ENCODE measurements at places on chromosomes 2 and 18.

DNA sequence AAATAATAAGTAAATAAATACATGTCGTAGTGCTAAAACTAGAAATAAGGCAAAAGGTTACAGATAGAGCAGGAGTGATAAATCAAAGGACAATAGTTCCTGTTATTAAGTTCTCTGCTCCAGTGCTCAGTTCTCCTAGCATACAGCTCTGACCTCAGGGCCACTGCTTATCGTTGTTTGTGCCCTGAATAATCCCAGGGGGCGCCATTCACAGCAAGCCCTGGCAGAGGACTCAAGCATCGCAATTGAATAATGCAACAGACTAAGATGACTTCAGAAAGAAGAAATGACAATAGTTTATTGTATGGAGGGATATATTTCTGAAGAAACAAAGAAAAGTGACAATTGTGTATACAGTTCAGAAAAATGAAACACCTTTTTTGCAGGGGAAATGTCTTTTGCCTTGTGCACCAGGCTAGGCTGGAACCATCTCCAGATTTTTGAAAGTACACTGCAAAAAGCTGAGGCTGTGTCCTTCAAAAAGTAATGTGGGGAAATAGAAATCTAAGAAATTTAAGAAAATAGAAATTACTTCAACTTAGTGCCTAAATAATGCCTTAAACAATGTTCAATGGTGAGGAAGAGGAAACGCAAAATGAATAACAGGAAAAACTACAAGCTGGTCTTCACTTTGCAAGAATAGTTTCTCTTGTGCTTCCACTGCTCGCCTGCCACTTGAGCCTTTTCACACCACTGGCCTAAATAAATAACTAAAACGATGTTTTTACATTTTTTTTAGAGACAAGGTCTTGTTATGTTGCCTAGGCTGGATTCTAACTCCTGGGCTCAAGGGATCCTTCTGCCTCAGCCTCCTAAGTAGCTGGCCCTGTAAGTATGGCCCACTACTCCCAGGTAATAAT is 19.0 kb upstream of the CCNYL1 start:
- DNase-seq = no peak

- no peak for DNase-seq
These were observed 330.9 kb downstream of the DCC start for GRCh38 chr18:52670896-52671295.

GRCh38 chr2:41764131-41764530 is 283.7 kb upstream of the PKDCC start:
- no peak for DNase-seq

DNA sequence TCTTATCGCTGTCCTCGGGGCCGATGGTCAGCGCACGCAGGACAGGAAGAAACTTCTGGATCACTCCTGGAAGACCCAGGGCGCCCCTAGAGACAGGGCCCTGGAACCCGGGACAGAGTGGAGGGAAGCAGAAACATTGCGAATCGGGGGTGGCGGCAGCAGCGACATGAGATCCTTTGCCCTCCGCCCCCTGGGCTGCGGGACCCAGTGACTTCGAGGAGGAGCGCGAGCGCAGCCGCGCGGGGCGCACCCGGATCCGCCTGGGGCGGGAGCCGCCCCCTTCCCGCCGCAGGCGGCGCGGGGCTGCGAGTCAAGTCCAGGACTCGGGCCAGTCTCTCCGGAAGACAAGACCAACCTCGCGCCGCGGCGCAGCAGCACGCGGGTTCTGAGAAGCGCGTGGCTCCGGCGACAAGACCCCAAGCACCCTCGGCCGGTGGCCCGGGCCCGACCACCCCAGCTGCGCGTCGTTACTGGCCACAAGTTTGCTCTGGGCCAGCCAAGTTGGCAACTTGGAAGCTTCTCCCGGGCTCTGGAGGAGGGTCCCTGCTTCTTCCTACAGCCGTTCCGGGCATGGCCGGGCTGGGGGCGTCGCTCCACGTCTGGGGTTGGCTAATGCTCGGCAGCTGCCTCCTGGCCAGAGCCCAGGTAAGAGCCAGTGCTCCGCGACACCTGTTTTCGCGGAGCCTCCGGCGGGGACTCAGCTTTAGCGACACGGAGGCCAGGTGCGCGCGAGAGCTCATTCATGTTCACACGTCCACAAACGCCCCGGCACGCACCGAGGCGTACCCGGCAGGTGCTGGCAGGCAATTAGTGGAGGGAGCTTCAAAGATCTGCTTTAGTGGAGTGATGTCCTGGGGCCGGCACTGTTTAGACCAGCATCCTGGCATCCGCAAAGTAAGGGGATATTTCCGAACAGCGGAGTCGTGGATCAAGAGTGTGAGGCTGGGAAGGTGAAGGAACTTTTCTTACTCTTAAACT is at the start of gene PTH2R:
TSS of gene PTH2R (plus strand) at position 319 of the 978 bp plus-strand sequence. CDS start at position 571, 252 bp downstream.
- DNase-seq = no peak
